HCT116 (cell line): ENCODE measurements at places on chromosomes 16 and 17.

- DNase-seq = no peak
Observed at GRCh38 chr16:318628-319027, 33.9 kb downstream of the AXIN1 start.

DNA sequence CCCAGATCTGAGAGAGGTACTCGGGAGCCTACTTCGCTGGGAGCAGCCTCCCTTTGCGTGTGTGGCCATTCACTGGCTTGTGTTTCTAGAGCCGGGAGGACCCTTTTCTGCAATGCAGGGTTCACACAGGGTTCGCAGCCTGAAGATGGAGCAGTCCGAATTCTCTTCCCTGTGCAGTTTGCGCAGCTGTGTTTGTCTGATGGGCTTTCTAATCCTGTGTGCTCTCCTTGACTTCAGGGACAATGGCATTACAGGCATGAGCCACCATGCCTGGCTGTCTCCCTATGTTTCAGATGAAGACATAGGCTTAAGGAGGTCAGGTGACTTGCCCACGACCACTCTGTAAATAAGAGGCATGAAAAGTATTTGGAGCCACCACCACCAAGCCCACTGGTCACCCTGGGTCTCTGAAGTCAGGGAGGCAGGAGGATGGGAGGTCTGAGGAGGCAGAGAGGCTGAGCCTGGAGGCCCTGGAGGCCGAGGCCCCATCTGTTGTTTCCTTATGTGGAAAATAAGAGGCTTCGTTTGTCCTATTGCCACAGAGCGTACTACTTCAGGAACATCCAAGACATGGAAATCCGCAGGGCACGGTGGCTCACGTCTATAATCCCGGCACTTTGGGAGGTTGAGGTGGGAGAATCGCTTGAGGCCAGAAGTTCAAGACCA is 5.0 kb upstream of the STH start:
- DNase-seq = no peak

DNA sequence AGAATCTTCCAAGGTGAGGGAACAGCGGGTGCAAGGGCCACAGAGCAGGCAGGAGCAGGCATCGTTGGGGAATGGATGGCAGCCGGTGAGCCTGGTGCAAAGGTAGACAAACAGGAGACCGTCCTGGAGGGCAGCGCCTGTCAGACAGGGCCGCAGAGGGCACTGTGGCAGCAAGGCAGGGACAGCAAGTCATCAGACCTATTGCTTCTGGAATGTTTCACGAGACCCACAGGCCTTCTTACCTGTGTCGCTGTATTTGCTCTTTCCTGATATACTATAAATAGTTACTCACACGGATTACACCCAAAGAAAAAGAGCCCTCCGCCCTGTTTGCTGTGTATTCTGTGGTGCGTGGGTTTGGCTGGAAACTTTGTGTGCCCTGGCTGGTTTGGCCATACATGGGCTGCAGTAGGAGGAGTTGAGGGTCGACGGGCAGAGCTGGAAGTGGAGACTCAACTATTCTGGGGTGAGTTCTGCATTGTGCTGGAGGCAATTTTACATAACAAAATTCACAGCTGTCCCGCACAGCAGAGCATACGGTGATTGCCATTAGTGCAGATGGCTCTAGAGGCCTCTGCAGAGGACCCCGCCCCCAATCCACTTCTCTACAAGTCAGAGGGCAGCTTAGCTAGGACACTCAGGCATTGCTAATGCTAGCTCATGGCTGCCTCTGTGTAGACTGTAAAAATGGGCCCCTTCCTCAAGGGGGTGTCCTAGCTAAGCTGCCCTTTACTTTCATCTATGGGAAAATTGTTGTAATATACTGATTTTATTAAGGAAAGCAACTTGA is 18.6 kb upstream of the POLR3E start:
- DNase-seq = no peak

GRCh38 chr17:62796291-62796690 is 11.8 kb downstream of the MARCHF10 start:
- no peak for DNase-seq

- no peak for DNase-seq
Observed at GRCh38 chr17:21676281-21677111, 15.8 kb upstream of the KCNJ18 start.

DNA sequence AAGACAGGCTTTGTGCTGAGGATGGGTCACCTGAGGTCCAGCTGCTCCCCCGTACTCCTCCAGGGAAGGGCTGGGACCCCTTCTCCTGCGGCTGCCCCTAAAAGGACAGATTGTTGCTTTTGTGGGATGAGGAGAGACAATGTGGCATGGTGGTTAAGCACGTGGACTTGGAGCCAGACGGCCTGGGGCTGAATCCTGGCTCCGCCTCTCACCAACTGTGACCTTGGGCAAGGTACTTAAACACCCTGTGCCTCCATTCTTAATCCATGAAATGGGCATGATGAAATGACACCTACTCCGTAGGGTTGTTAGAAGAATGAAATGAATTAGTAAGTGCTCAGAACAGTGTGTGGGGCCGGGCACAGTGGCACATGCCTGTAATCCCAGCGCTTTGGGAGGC is 39.6 kb upstream of the PLCG2 start:
- DNase-seq = no peak

DNA sequence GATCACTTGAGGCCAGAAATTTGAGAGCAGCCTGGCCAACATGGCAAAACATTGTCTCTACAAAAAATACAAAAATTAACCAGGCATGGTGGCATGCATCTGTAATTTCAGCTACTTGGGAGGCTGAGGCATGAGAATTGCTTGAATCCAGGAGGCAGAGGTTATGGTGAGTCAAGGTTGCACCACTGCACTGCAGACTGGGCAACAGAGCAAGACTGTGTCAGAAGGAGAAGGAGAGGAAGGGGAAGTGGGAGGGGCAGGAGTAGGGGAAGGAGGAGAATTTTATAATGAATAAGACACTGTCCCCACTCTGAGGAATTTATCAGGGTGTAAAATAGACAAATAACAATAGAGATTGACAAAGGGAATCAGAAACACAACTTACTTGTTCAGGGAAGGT is 440.6 kb upstream of the DYNLRB2 start:
- no peak for DNase-seq

DNA sequence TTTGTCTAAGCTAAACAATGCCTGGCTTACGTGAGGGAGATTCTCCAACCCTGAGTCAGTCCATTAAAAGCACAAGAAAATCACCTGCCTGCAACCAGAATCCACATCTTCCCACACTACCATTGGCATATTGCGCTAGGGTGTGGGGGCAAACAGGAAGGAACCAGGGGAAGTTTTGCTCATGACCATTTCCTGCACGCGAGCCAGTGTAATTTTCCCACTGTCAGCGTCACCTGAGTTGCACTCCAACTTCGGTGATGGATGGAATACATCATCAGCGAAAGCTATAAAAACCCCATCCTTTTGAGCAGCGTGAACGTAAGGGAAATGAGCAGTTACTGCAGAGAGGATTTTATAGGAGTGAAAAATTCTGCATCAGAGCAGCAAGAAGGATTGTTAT is 167.9 kb upstream of the NOL11 start:
- DNase-seq = no peak

- no peak for DNase-seq
Observed at GRCh38 chr17:68346448-68346847, 55.2 kb downstream of the ARSG start.

DNA sequence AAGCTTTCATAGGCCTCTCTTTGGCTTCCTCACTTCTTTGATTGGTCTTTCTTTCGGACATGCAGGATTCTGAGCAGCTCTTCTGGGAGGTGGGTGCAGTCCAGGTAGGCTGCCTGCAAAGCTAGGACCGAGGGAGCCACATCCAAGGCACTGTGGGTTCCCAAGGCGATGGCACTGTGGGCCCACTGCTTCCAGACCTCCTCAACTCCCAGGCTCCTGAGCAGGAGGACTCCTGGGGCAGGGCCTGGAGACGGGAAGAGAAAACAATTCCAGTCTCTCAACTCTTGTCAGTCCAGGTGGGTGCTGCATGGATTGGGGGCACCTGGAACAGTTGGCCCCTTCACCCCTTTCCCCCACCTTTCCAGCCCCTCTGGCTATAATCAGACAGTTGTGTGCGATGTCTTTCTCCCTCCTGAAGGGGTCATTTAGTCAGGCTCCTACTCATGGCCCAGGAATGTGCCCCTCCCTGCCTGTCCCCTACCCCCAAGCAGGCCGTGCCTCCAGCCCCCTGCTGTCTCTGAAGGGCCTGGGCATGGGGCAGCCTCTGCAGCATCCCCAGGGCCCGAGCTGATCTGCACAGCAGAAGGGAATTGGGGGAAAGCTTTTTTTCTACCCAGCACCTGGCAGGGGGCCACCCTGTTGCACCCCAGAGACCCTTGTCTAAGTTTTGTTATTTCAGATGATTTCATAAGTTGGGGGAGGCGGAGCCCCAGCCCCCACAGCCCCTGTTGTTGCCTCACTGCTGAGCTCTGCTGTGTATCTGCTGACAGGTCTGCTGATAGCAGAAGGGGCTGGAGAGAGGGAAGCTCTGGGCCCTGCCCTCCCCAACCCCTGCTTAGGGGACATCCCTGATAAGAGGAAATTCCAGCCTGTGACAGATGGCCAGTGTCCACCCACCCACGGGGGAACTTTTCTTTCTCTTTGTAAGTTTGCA is 330.3 kb downstream of the SEC14L1 start:
- DNase-seq = peak; percentile 28

DNA sequence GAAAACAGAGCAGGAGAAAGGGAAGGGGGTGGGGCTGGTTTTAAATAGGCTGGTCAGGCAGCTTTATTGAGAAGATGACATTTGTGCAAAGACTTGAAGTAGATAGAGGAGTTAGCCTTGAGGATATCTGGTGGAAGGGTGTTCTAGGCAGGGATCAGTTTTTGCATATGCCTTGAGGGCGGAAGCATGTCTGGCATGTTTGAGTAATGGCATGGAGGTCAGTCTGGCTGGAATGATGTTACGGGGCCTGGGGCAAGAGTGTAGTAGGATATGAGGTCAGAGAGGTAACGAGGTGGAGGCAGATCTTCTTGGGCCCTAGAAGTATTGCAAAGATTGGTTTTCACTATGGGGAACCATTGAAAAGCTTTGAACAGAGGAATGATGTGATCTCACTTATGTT is 4.8 kb downstream of the RABEP1 start:
- DNase-seq = no peak
